Stimulated activated CD4-positive, alpha-beta T cell treated with anti-CD3 and anti-CD28 coated beads, TNF-alpha, amount 100 ng/mL, for 24 hours (primary cell): ENCODE measurements at places on chromosomes 13 and 19.

- DNase-seq = no peak
These were observed 4.3 kb downstream of the CDX2 start for GRCh38 chr13:27964741-27965323.

DNA sequence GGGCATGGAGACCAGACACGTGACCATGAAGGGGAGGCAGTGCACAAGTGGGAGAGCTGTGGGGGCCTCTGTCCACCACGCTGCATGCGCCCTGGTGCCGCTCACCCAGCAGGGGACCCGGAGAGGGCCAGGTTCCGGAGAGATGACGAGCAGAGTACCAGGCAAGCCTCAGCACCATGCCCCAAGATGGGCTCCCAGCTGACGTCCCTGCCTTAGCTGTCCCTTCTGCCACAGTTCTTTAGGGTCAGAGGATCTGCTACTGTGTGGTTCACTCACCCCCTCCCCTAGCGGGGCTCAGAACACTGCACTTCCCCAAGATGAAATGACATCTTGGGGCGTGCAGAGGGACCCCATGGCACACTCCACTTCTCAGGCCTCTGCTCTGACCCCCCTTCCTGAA lies 9.6 kb upstream of the PRKD2 start:
- no peak for DNase-seq

GRCh38 chr19:48513289-48514122 lies 1.9 kb upstream of the LMTK3 start:
- DNase-seq = no peak

DNA sequence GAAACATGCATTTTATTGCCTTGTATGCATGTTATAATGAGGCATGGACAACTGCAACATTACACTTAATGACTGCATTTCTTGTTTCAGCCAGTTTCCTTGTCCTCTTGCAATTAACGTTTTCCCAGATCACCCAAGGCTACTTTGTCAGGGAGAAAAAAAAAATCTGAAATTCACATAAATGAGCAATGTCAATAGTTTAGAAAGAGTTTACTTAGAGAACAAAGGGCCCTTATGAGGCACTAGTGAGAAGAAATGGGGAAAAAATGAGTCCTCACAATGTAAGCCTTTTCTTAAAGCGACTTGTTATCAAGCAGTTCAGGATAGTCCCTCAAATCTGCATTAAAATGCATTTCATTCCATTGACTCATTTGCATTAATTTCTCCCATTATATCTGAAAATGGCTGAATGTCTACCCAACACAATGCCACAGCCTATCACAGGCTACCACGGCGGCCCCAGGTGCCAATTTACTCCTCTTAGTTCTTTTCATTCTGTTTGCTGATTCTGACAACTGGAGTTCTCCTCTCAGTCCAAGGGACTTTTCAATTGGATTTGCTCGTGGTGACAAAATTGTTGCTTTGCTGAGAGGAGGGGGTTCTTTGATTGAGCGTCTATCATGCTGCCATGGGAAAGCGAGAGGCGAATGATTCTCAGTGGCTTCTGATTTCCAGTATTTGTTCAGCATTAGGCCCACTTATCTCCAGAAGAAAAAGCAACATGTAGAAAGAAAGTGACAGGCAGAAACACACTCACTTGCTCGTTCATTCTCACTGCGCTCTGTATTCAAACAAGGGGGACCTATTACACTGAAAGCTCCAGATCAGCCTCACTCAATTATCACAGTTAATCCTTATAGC lies 107.1 kb downstream of the DACH1 start:
- no peak for DNase-seq
